ENCODE measurements at places on chromosomes 3 and 15.

GRCh38 chr3:10470120-10471053 is 35.0 kb downstream of the ATP2B2 start:
- DNase-seq: no peak

DNA sequence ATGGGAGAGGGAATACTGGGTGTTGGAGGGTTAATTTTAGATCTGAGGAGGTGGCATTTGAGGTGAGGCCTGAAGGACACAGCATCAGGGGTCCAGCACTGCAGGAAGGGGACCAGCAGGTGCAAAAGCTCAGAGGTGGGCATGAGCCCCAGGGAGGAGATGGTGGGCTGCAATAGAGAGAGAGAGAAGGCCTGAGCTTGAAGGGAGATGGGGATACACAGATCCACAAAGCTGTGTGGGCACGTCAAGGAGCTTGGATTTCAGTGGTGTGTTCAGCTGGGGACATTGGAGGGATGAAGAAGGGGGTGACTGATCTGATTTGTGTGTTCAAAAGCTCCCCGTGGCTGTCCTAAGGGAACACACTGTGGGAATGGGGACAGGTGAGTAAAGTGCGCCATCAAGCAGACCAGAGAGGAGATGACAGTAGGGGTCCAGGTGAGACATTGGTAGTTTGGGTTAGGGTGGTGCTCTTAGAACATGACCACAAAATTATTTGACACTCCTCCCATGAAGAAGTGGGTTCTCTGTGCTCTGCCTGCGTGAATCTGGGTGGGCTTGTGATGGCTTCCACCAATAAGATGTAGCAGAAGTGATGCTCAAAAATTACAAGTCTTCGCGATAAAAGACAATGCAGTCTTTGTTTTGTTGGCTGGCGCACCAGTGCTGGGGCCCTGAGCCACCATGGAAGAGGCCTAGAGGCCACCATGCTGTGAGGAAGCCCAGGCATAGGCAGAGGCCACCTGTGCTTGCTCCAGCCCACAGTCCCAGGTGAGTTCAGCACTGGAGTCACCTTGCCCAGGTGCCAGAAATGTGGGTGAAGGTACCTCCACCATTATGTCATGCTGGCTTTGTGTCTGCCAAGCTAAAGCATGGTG is 1.9 kb upstream of the WNT7A start:
- no peak for DNase-seq

GRCh38 chr3:21326704-21327475 is 424.1 kb downstream of the ZNF385D start:
- DNase-seq: no peak

GRCh38 chr15:101709466-101709865 is 14.8 kb downstream of the TARS3 start:
- DNase-seq: no peak

DNA sequence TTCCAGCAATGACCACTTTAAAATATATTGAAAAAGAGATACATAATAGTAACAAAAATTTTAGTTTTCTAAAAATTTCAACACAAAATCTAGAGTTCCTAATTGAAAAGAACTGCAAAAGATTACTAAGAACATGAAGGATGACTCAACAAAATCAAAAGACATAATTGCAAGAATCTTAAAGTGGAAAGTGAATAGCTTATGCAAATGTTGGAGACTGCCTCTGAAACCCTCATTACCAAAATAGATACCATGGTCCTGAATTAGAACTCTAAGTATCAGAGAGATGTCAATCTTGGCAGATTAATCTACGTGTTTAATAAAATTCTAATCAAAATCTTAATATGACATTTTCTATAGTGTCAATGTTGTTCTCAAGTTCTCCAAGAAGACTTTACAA is 60.7 kb upstream of the SGO1 start:
- DNase-seq: no peak

- DNase-seq: no peak
Observed at GRCh38 chr3:51712511-51712931, 5.7 kb downstream of the GRM2 start.

DNA sequence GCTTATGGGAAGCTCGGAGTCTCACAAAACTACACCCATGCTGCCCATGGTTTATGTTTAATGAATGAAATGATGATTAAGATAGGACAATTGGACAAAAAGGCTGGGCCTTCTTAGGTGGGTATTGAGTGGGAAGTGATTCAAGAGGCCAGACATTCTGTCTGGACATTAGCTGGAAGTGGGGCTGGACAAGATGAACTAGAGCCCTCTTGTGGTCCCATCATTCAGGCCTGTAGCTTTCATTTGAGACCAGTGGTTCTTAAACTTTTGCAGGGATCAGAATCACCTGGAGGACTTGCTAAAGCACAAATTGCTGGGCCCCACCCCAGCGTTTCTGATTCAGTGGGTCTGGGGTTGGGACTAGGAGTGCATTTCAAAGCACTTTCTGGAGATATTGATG is 290.4 kb upstream of the CTDSPL start:
- DNase-seq: no peak

DNA sequence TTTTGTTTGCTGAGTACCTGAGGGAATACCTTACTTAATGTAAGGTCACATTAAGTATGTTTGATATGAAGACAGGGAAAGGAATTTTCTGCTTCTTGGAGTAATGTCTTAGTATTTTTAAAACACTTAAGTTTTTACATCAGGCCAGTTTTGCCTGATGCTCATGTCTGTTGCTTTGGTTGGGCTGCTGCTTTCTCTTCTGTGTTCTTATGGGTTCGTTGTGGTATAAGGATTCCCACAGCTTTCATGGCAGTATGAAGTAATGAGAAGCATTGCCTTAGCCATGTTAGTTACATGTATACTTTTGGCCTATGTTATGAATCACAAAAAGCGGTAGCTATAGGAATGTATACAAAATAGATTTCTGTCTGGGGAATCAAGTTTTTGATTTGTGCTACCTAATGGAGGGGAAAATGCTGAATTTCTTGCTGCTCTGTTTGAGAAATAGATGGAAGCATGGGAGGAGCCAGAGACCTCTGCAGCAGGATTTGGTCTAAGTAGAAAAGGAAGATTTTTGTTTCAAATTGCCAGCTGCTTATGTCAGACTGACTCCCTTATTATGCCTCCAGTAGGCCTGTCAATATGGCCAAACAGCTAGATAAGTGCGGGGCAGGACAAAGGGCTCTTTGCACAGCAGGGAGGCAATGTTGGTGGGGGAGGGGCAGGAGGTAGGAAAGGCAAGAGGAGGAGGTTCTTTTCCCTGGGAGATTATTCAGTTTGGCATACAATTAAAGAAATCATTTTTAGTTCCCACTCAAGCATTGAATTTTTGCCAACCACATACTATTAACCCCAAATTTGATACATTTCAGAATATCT is 5.2 kb downstream of the SETD5 start:
- DNase-seq: peak; percentile 45

DNA sequence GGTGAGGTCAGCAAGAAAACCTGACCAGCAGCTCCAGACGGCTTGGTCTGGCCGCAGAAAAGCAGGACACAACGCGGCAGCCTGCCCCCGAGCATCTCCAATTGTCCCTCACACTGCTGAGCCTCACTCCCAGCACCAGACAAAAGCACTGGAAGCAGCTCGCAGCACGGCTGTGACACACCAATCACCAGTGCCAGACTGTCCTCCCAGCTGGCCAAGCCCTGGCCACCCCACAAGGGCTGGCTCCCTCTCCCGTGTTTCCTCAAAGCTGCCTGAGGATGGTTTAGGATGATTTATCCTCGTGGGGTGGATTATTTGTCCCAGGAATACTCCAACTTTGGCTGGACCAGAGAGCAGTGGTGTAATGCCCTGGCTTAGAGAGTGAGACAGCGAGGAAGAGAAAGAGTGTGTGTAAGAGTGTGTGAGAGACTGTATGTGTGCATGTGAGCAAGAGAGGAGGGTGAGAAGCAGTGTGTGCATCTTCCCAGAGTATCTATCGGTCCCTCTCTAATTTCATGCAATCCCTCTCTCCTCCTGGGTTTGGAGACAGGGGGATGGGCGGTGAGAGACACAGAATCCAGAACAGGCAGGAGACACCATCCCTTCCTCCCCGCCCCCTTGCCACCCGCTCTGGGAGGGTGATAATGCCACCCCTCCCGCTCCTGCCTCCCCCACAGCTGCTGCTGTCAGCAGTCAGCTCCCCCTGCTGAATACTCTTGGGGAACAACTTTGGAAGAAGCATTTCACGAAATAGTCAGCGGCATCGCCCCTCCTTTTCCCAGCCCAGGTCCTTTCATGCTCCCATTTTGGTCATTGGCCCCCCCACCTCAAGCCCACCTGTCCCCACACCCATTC is 34.2 kb downstream of the SEMA5B start:
- DNase-seq: no peak

DNA sequence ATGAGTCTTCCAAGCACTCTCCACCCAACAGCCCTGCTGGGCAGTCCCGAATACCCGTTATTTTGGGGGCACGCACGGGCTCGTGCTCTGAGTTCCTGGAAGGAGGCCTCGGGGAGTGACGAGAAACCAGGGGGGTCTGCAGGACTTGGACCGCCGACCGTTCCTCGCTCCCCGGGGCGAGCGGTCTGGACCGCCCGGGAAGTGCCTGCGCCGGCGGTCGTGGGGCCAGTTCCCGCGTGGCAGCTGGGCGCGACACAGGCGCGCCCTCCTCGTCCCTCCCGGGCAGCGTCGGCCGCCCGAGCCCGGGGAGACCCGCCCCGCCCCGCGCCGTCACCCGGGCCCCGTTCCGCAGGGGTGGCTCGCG is 387 bp downstream of the GNB4 start:
- DNase-seq: no peak

DNA sequence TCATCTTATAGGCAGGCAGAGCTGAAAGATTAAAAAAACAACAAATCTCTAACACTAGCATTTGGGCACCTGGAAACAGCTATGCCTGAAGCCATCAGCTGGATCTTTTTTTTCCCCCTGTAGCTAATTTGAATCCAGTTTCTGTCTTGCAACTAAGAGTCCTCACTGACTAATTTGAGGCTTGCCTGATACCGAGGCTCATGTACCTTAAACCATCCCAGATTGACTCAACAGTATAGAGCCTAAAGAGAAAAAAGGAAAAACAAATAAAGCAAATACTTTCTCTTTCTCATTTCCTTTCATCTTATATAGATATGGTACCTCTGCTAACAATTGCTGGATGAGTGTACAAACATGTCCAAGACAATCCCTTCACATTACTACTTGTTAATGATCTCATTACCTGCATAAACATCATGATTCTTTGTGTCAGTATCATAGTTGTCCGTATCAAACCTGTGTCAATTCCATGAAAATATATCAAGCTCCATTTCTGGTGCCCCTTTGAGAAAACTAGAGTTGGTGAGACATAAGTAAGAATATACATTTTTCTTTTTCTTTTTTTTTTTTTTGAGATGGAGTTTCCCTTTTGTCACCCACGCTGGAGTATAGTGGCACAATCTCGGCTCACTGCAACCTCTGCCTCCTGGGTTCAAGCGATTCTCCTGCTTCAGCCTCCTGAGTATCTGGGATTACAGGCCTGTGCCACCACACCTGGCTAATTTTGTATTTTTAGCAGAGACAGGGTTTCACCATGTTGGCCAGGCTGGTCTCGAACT is 43.1 kb downstream of the BHLHE40 start:
- DNase-seq: no peak

- no peak for DNase-seq
Observed at GRCh38 chr3:183370391-183370790, 58.0 kb downstream of the MCF2L2 start.

DNA sequence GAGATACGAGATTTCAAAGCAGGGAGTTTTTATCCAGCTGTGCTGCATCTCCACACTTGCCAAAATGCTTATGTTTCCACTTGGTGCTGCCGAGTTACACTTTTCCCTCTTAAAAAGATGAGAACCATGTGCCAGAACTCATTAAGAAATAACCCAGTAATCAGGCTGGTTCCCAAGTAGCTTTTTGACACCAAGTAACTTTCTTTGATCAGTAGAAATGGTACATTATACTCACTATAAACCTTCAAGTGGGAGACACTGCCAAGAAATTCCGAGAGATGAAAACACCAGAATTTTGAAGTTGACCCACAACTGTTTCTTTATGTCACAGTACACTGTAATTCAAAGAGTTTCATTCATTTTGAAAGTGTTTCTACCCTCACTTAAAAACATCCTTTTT is 164.6 kb upstream of the CCDC54 start:
- no peak for DNase-seq

GRCh38 chr15:42955518-42955917 is 34.9 kb upstream of the TTBK2 start:
- no peak for DNase-seq

DNA sequence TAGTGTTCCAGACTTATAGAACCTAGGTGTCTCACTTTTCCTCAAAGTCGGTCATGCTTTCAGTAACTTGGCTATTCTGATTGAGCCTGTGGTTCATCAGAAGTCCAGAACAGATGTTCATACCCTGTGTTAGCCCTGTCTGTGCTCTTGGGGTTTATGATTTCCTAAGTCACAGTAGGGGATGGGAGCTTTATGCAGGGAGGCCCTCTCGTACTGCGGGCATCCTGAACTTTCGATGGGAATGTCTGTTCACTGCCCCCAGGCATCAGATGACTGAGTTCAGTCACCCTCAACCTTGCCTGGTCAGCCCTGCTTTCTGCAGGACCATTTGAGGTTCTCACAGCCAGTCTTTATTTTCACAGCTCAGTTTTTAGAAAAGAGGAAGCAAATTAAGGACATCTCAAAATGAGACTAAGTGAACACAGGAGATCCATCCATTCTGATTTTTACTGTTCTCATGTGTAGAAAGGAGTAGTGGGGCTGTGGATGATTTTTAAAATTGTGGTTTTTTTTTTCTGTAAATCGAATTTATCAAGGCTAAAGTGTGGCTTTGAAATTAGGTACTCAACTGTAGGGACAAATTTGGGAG is 71.3 kb downstream of the CMTM8 start:
- no peak for DNase-seq

All from NCI-H774 (cell line).